GM12878 (cell line): ENCODE measurements at places on chromosomes 6 and 20. TPM values are rescaled to one million over a fixed set of nuclear protein-coding genes. Genes with fewer than 3 reads are reported as not detected.

Gene RFX6
- not detected in 2 replicates for total RNA-seq

Gene HCRTR2
- not detected in 2 replicates for total RNA-seq

Gene SLC22A2
- total RNA-seq, result not detected in 2 replicates

Gene MRPS18B
- total RNA-seq, result 80.9 and 87.7 TPM in 2 replicates

Gene LY6G6C
- not detected in 2 replicates for total RNA-seq

Gene TFAP2A
- total RNA-seq, result 0.21 and 0.46 TPM in 2 replicates

Gene DEFB118
- total RNA-seq, result not detected in 2 replicates

- H3K4me3 ChIP-seq, result no peak overlapping the region
- DNase-seq, result no peak
- no peaks in the 10 kb centered on the region for H3K4me1 ChIP-seq
- 0 out of 2 replicates have a peak, but pooled peaks cover 4% of the 10 kb centered on the region for H3K36me3 ChIP-seq
These were observed 53.9 kb downstream of the KIZ start for GRCh38 chr20:21179757-21180156.

DNA sequence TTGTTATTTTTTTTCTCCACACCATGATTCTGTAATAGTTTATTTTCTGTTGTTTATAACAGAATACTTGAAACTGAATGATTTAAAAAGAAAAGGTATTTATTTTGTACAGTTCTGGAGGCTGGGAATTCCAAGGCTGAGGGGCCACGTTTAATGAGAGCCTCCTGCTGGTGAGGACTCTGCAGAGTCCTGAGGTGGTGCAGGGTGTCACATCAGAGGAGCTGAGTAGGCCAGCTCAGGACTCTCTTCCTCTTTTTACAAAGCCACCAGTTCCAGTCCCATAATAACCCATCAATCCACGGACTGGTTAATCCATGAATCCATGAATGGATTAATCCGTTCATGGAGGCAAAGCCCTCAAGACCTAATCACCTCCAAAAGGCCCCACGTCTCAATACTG, 71.6 kb downstream of the TFAP2A start:
- no peak for DNase-seq
- no peaks in the 10 kb centered on the region for H3K36me3 ChIP-seq
- H3K4me3 ChIP-seq, result no peak overlapping the region
- no peaks in the 10 kb centered on the region for H3K27me3 ChIP-seq

GRCh38 chr6:128417698-128418097, 102.7 kb downstream of the PTPRK start:
- no peak overlapping the region for H3K27ac ChIP-seq
- DNase-seq, result no peak
- no peaks in the 10 kb centered on the region for H3K36me3 ChIP-seq
- no peak overlapping the region for H3K4me3 ChIP-seq

GRCh38 chr6:46584586-46584985, 68.0 kb downstream of the CYP39A1 start:
- no peaks in the 10 kb centered on the region; the same call in 1 of the 2 replicates for H3K27me3 ChIP-seq
- H3K27ac ChIP-seq, result no peak overlapping the region
- H3K4me1 ChIP-seq, result no peaks in the 10 kb centered on the region
- DNase-seq, result no peak
- no peak overlapping the region for H3K4me3 ChIP-seq
- H3K36me3 ChIP-seq, result no peaks in the 10 kb centered on the region

DNA sequence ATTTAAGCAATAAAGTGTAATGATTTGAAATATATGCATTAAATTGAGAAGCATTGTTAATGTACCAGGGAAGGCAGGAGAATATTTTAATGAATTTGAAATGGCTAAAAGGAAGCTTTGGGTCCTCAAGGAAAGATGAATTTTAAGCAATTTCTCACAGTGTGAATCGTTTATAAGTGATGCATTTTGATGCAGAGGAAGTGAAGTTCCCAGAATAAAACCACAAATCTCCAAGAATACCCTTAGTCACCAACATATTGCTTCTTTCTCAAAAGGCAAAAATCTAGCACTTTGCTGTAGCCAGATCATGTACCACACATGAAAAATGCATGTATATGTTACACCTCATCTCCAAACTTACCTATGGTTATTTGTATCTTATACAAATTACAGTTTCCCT, 11.7 kb downstream of the TPD52L1 start:
- no peaks in the 10 kb centered on the region for H3K4me1 ChIP-seq
- H3K4me3 ChIP-seq, result no peak overlapping the region
- DNase-seq, result no peak
- H3K36me3 ChIP-seq, result no peaks in the 10 kb centered on the region
- H3K27me3 ChIP-seq, result no peaks in the 10 kb centered on the region

DNA sequence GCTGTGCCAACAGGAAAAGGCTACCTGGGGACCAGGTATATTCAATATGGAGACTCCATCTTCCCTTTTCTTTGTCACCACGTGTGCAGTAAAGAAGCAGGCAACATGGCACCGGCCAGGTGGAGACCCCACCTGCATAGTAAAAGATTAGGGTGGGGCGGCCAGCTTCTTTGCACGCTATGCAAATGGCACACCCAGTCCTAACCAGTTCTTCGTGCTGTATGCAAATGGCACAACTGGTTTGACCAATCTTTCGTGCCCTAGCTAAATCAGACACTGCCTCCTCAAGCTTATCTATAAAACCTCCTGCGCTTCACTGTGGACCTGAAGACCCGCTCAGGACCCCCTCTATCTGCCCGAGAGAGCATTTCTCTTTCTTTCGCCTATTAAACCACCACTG, 88.8 kb upstream of the EZR start:
- H3K4me1 ChIP-seq, result peaks cover 33% of the 10 kb centered on the region
- H3K27ac ChIP-seq, result no peak overlapping the region
- no peak for DNase-seq
- H3K27me3 ChIP-seq, result no peaks in the 10 kb centered on the region

DNA sequence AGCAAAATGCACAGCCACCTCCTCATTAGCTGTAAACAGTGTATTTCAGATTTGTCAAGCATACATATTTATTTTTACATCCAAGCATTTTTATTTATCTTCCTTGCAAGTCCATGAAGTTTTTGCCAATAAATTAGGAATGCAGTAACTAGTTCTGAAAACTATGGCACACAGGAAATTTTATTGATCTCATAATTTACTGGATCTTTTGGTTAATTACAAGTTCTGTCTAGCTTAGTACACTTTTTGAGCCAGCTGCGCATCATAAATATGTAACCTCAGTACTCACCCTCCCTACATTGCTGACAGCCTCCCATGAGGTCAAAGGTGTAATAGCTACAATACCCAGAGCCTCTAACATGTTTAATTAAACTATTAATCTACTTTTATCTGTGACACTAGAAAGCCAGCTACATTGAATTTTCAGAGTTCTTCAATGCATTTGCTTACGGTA, 898.2 kb downstream of the KIF16B start:
- no peak for DNase-seq
- H3K27ac ChIP-seq, result no peak overlapping the region
- no peaks in the 10 kb centered on the region for H3K4me1 ChIP-seq

GRCh38 chr6:48068278-48069251, 42.4 kb downstream of the PTCHD4 start:
- no peak overlapping the region for H3K4me3 ChIP-seq
- no peaks in the 10 kb centered on the region for H3K36me3 ChIP-seq
- DNase-seq, result no peak
- no peak overlapping the region for H3K27ac ChIP-seq
- no peaks in the 10 kb centered on the region for H3K4me1 ChIP-seq

DNA sequence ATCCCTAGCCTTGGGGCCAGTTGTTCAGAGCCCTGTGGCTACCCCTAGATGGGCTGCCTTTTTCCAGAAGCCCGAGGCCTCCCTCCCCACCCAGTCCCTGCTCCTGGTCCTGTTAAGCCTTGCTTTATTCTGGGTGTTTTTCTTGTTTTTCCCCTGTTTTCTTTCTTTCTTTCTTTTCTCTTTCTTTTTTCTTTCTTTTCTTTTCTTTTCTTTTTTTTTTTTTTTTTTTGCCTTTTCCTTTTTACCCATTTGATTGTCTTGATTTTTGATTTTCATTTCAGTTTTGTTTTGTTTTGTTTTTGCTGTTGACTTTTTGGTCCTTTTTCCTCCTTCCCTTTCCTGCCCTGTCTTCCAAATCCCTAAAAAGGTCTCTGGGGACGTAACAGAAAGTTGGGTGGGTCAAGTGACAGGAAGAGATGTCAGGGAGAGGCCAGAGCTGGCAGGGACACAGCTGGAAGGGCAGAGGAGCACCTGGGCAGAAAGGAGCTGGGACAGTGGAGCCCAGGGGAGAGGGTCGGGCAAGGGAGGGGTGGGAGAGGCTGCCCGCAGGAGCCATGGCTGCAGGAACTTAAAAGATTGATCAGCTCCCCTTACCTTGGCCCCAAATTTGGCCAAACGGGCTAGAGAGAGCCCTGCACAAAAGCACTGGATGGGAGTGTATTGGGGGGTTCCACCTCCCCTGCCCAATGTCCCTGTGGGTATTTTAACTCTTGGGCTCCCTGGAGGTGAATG, 27.6 kb downstream of the MYH7B start:
- no peaks in the 10 kb centered on the region for H3K4me1 ChIP-seq
- H3K4me3 ChIP-seq, result no peak overlapping the region
- no peak for DNase-seq
- no peaks in the 10 kb centered on the region for H3K27me3 ChIP-seq
